CD4-positive, alpha-beta T cell treated with Interferon alpha-2 for 1 hour (primary cell): ENCODE measurements at places on chromosomes 7 and 10.

DNA sequence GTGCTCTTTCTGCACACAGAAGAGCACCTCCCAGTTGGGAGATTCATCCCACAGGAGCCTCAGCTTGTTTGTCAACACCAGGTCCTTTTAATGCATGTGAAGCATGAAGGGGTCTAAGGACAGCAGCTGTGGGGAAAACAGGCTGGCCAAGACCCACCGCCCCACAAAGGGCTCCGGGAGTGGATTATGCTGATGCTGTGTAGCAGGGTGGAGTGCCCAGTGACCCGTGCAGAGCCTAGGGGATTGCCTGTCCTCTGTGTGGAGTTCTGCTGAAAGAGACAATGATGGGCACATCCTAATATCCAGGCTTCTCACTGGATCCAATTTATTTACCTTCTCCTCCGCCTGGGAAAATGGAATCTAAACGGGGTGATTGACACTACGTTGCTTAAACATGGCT, 74.0 kb downstream of the PIP4K2A start:
- no peak for DNase-seq

- DNase-seq: no peak
These were observed 71.6 kb downstream of the THSD7A start for GRCh38 chr7:11760372-11760771.

GRCh38 chr10:33365301-33365700, 30.8 kb upstream of the NRP1 start:
- DNase-seq: no peak

DNA sequence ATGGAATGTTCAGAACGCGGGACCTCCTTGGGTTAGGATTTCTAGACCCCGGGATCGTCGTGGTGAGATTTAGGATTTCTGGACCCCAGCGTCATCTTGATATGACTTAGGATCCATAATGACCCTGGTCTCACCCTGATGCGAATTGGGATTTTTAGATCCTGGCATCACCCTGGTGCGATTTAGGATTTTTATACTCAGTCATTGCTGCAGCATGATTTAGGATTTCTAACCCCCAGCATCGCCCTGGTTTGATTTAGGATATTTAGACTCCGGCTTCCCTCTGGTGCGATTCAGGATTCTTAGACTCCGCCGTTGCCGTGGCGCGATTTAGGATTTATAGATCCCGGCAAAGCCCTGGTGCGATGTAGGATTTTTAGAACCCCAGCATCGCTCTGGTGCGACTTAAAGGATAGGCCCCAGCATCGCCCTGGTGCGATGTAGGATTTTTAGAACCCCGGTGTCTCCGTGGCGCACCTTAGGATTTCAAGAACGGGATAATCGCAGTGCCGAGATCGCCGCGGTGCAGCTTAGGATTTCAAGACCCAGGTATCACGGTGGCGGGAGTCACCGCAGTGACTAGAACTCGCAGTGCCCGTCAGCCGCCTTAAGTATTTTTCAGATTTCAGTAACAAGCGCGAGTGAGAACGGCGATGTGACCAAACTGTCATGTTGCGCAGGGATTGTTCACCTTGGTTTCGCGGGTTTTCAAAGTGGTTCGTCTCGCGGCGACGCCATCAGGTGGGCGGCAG, 814 bp downstream of the MEST start:
- no peak for DNase-seq

GRCh38 chr7:102292813-102293798, 6.4 kb downstream of the SH2B2 start:
- no peak for DNase-seq

GRCh38 chr10:45325116-45325515, 9.7 kb upstream of the OR13A1 start:
- no peak for DNase-seq

DNA sequence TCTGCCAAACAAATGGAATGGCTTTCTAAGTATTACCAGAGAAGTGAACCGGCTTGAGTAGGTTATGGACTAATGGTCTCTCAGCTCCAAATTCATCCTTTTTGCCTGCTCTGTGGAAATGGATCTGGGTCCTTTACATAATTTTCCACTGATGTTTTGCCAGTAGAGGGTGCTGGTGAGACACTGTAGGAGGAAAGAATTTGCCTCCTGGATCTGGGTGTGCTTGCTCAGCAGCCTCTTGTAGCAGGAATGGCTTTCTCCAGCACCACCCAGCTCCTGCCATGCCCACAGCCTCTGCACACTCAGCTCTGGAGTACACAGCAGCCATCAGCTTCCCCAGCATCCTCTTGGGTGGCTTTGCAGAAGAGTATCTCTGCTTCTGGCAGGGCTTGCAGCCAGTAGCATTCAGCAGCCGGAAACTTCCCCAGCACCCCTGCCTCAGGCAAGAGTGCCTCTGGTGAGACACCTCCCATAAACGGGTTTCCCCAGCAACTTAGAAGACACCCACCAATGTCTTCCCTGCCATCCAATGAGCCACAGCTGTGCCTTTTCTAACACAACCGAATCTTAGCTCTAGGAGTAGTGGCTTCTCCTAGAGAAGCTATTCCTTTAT, 235.0 kb upstream of the PLPP4 start:
- no peak for DNase-seq

DNA sequence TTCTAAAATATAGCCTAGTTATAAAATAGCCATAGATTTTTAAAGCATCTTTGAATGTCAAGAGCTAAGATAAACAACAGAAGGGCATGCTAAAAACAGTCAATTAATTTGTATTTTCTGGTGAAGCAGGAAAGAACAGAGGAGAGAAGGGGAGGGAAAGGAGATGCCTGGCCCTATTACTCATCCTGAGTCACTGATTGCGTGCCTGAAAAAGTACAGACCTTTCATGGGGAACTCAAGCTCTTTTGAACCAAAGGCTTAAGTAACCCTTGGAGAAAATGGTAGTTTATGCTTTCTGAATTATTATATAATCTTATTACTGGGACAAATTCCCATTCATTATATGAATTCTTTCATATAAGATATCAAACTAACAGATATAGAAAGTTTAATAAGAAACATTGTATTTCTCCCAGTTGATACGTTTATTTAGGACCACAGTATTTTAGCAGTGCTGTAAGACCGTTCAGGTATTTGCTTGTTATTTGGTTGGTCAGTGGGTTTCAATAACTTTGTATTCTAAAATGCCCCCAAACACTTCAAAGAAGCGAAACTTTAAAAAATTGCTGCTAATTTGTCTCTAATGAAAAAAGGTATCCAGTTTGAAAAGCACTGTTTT, 151.3 kb downstream of the HGF start:
- no peak for DNase-seq

- DNase-seq: no peak
These were observed at the start of gene TMEM26 for GRCh38 chr10:61452655-61453641. Gene TMEM26, minus strand, starts transcription at chr10:61453381. Its CDS starts 300 bp downstream, at chr10:61453081.

GRCh38 chr10:68403701-68404100, 3.4 kb downstream of the RUFY2 start:
- no peak for DNase-seq

DNA sequence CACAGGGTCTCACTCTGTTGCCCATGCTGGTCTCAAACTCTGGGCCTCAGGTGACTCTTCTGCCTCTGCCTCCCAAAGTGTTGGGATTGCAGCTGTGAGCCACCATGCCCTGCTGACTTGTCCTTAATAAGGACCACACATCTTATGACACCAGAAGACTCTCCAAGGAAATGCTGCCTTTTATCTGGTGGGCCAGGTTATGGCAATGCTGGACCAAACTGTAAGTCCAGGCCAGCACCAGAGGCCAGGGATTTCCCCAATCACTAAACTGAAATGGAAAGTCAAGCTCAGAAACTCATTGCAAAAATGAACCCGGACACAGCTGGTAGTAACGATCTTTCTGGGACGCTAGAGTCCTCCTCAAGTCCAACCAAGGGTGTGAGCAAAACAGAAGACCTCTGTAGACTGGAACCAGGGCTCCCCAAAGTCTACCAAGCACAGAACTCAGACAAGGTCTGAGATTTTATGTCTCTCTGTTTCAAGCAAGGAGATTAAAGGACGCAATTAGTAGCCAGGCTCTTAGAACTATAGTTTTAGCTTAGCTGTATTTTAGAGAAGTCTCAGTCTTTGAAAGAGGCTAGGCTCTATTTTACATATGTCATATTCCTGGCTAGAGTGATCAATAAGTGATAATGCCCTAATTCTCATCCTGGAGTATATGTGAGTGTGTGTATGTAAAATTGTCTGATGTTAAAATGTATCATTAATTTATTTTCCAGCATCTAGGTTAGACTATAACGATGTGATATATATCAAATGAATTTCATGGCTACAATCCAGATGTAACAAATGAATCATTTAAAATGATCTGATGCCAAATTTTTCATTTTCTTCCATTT, 74.0 kb upstream of the ITGB1 start:
- no peak for DNase-seq

DNA sequence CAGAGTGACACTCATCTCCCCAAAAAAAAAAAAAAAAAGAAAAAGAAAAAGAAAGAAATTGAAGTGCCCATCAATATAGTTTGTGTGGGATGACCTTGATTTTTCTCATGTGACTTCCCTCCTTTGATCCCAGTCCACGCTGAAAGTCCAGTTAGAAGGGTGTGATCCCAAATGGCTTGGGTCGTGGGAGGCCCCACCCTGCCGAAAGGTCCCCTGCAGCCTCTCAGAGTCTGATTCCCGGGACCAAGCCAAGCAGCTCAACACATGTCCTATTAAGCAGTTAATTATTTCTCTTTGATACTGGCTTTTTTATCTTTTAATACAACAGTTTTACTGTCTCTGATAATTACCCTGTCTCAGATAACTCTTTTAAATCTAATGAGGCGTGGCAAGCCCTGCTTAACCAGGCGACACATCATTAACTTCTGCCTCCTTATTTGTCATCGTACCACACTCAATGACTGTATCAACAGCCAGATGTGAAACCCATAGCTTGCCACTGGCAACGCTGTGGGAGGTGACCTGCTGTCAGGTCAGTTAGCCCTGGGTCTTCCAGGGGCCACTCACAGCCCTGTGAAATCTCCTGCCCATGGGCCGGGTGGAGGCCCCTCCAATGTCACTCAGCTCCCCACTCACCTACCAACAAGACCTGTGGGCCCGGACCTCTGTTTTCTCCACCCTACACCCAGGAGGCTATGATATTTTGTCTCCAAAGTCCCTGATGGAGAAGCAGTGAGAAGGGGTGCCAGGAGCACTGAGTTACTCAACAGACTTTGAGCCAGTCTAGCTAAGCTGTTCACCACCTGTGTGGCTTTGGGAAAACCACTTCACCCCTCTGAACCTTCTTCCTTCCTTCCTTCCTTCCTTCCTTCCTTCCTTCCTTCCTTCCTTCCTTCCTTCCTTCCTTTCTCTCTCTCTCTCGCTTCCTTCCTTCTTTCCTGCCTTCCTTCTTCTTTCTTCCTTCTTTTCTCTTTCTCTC, 110.0 kb upstream of the SFMBT2 start:
- DNase-seq: no peak

DNA sequence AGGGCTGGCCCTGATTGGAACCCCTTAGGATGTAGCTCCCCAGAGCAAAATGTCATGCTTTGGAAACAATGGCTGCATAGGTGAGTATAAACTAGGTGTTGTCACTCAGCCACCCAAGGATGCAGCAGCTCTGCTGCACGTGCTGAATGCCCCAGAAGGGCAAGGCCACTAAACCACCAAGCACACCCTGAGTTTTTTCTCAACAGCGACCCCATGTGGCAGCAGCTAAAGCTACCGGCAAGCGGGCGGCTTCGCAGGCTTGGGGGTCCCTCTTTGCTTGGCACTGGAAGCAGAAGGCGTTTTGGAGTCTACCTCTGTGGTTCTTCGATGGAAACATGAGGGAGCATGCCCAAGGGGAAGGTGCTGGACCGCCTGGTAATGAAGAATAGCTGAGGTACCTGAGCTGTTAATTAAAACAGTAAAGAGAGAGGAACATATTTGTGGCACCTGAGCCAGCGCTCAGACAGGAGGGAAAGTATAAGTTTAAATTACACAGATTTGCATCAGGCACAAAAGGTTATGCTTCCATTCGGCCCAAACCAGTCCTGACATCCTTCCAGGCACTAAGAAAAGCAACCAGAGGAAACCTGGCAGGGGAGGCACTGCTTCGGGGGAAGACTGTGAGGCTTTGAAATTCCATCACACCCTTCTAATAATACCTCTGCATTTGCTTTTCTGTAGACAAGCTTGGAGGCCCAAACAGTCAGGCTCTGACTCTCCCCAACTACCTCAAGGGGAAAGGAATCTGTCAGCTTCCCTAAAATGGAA, 152.1 kb downstream of the GFRA1 start:
- DNase-seq: no peak

GRCh38 chr10:43043342-43043772, 33.5 kb upstream of the RET start:
- DNase-seq: no peak

DNA sequence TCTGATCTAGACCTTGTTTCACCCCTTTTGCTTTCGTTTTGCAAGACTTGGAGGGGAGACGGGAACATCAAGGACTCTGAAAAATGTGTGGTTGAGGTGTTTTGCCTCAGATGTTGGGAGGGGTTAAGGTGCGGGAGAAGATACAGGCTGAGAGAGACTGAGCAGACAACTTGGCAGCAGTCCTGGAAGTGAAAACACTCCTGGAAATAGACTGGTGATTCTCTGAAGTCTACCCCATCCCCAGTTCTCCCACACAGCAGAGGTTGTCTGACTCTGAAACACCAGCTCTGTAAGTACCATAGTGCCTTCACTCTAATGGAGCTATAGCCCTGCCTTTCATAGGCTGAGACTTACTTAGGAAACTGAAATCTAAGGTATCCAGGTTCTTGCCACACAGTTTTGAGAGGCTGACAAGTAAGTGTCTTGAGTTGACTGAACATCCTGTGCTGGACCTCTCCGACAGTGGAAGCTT, 152.5 kb downstream of the PPP1R9A start:
- no peak for DNase-seq

- no peak for DNase-seq
These were observed 117.0 kb downstream of the POU6F2 start for GRCh38 chr7:39094731-39095130.

- no peak for DNase-seq
These were observed 131.4 kb upstream of the ODAD2 start for GRCh38 chr10:28130267-28130666.

- DNase-seq: no peak
These were observed 7.6 kb downstream of the AEBP1 start for GRCh38 chr7:44111761-44112160.

DNA sequence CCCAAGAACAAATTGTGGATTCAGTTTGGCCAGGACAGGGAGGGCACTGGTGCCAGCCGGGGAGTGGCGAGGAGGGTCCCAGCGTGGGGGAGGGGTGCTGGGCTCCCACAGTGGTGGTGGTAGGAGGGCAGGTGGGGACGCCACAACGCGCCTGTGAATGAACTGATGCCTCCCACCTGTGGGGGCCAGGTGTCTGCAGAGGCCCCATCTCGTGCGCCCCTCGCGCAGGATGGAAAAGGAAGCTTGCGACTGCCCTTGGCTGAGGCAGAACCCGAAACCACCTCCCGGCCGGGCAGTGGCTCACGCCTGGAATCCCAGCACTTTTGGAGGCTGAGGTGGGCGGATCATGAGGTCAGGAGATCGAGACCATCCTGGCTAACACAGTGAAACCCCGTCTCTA, 72.0 kb downstream of the MICALL2 start:
- no peak for DNase-seq

DNA sequence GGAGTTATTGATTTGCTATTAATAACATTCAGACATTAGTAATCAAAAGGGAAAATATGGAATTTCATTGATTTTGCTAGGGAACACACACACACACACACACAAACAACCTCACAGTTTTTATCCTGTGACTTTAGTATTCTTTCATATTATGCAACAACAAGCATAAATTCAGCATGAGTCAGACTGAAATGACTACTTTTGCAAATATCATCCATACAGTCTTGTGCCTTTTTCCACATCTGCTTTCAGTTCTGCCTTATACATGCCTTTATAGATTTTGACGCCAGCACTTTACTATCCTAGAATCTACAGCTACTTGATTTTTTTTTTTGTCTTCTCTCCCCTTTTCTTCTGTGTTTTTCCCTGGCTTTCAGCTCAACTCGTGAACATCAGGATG, 975.8 kb upstream of the LRRTM3 start:
- no peak for DNase-seq
